Motor neuron (in vitro differentiated cells): ENCODE measurements at places on chromosomes 5 and 9. TPM values are rescaled to one million over a fixed set of nuclear protein-coding genes. Genes with fewer than 3 reads are reported as not detected.

The CYSTM1 gene
- 28.3 and 29.9 TPM in 2 replicates for total RNA-seq

The OR1L6 gene
- total RNA-seq = not detected in 2 replicates

The CDX1 gene
- total RNA-seq = 0.27 and 2.7 TPM in 2 replicates

The DDX46 gene
- total RNA-seq = 40.8 and 44.0 TPM in 2 replicates

The DCANP1 gene
- 1.0 TPM in 1 of 2 replicates, not detected in the other for total RNA-seq

The FOXD1 gene
- total RNA-seq = 15.7 and 18.1 TPM in 2 replicates

The SLC34A3 gene
- total RNA-seq = 0.27 and 0.38 TPM in 2 replicates

The SLC6A18 gene
- total RNA-seq = 0.14 TPM in 1 of 2 replicates, not detected in the other

The COL15A1 gene
- 46.3 TPM in 2 replicates for total RNA-seq

The MTX3 gene
- total RNA-seq = 10.3 and 11.0 TPM in 2 replicates

The SPATA31A1 gene
- total RNA-seq = 0.25 and 0.27 TPM in 2 replicates

The PAEP gene
- not detected in 2 replicates for total RNA-seq

The HRH2 gene
- total RNA-seq = 0.64 and 0.98 TPM in 2 replicates

The NUTM2F gene
- total RNA-seq = 0.57 and 0.69 TPM in 2 replicates

The ALDH7A1 gene
- total RNA-seq = 26.7 and 67.9 TPM in 2 replicates

The C9orf50 gene
- total RNA-seq = not detected in 2 replicates

The UNC13B gene
- total RNA-seq = 68.0 and 77.4 TPM in 2 replicates

The NXNL2 gene
- total RNA-seq = 0.40 and 2.4 TPM in 2 replicates

The FOXI1 gene
- 0.09 and 0.21 TPM in 2 replicates for total RNA-seq

The SPOCK1 gene
- 13.4 and 15.8 TPM in 2 replicates for total RNA-seq

The ITK gene
- total RNA-seq = 0.80 TPM in 1 of 2 replicates, not detected in the other

The C5orf46 gene
- total RNA-seq = not detected in 2 replicates

The MPDZ gene
- total RNA-seq = 39.1 and 58.5 TPM in 2 replicates

The ESM1 gene
- 1.3 TPM in 1 of 2 replicates, not detected in the other for total RNA-seq

The PALM2AKAP2 gene
- 13.8 and 15.6 TPM in 2 replicates for total RNA-seq

The SLCO6A1 gene
- not detected in 2 replicates for total RNA-seq

The TMEM38B gene
- total RNA-seq = 10.5 and 14.2 TPM in 2 replicates

The NUDCD2 gene
- 29.4 and 30.7 TPM in 2 replicates for total RNA-seq

The FAT2 gene
- 0.10 and 0.22 TPM in 2 replicates for total RNA-seq

The DIRAS2 gene
- total RNA-seq = 12.3 and 12.7 TPM in 2 replicates

The CCDC192 gene
- total RNA-seq = 1.7 and 1.9 TPM in 2 replicates

The UGCG gene
- 14.3 and 16.5 TPM in 2 replicates for total RNA-seq

The EIF4E1B gene
- total RNA-seq = 0.31 and 3.1 TPM in 2 replicates

The CCDC69 gene
- total RNA-seq = 22.1 and 24.2 TPM in 2 replicates

The FGFR4 gene
- total RNA-seq = 1.2 and 1.8 TPM in 2 replicates

The PSAT1 gene
- 54.7 and 63.0 TPM in 2 replicates for total RNA-seq

The FYB1 gene
- 16.7 and 21.1 TPM in 2 replicates for total RNA-seq

The PCDHB16 gene
- 0.65 and 0.81 TPM in 2 replicates for total RNA-seq

The GFPT2 gene
- total RNA-seq = 5.7 and 8.1 TPM in 2 replicates

The SLC36A2 gene
- 0.24 and 0.29 TPM in 2 replicates for total RNA-seq

The MATR3 gene
- 348 and 386 TPM in 2 replicates for total RNA-seq

The PLAA gene
- 40.2 and 41.5 TPM in 2 replicates for total RNA-seq

The ARID3C gene
- not detected in 2 replicates for total RNA-seq

The POU5F2 gene
- total RNA-seq = 0.18 and 0.21 TPM in 2 replicates

The TMEM232 gene
- total RNA-seq = 44.3 and 50.3 TPM in 2 replicates

The CCNO gene
- 4.7 and 4.8 TPM in 2 replicates for total RNA-seq

The RUSC2 gene
- total RNA-seq = 29.8 and 33.8 TPM in 2 replicates

The CD180 gene
- 9.6 and 10.7 TPM in 2 replicates for total RNA-seq

The ENTPD2 gene
- total RNA-seq = 0.22 and 0.36 TPM in 2 replicates

The TNFSF15 gene
- 0.53 and 0.62 TPM in 2 replicates for total RNA-seq

The KIF3A gene
- total RNA-seq = 53.9 and 65.8 TPM in 2 replicates

The ZDHHC11 gene
- total RNA-seq = 2.9 and 8.0 TPM in 2 replicates

The SLC22A4 gene
- total RNA-seq = 0.47 and 0.96 TPM in 2 replicates
